ENCODE measurements at places on chromosomes 2 and 18. TPM values are rescaled to one million over a fixed set of nuclear protein-coding genes. Genes with fewer than 3 reads are reported as not detected.

DNA sequence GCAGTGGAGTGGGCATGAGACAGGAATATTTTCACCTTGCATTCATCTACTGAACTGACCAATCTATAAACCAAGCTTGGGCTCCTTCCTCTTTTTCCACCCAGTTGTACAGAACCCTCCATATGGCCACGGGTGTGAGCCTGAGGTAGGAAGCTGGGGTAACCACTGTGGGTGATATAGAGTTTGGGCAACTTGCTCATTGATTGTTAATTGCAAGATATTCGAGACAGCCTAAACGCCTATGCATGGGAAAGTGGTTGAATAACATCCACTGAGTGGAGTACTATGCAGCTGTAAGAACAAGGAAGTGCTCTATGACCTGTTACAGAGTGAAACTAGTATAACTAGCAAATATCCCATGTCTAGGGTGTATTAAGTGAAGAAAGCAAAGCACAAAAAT lies 7.3 kb upstream of the VAPA start:
- no peak for DNase-seq

- DNase-seq = no peak
Observed at GRCh38 chr2:66021296-66021695, 413.6 kb upstream of the MEIS1 start.

DNA sequence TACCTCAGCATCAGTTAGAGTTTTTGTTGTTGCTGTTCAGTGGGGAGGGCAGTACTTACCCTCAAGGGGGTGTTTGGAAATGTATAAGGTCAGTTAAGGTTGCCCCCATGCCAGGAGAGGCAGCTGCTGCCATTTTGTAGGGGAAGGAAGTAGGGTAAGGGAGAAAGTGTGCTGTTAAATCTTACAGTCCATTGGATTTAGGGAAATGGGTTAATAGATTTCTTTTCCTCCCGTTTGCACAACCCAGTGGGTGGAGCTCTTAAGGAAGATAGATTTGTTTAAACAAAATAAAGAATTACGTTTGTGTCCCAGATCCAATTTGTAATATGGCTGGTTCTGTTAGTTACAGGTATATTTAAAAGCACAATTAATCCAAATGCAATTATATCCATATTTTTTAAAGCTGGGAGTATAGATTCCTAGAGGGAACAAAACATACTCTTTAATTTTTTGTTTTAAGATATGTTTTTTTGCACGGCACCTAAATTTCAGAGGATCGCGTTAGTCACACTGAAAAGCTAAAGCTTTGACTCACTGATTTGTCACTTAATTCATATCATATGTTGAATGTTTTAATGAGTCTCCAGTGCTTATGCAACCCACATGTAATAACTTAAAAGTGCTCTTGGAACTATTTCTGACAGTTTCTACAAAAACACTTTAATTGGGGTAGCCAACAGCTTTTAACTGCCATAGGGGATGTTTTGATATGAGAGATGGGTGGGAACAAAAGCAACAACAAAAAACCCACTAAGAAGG lies 9.0 kb upstream of the CWC22 start:
- DNase-seq = no peak

- peak; percentile 75 for DNase-seq
Observed at GRCh38 chr2:176554101-176555048, 285.1 kb downstream of the MTX2 start.

GRCh38 chr18:3224223-3224622 lies 4.5 kb upstream of the MYOM1 start:
- DNase-seq = no peak

DNA sequence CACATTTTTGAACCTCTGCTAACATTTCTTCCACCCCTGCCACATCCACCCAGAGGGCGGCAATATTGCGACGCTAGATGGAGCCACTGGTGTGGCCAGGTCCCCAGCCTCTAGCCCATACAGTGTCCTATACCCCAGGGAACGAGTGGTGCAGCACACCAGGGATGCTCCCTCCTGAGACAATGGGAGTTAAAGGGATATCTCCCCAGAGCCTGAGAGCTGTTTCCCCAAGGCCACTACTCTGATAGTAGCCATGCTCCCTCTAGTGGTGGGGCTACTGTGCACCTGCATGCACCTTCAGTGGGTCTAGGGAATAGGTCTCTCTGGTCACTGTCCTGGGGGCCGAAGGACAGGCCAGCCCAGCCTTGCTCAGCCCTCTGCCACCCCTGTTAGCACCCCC lies 336.4 kb upstream of the FSHR start:
- DNase-seq = no peak

DNA sequence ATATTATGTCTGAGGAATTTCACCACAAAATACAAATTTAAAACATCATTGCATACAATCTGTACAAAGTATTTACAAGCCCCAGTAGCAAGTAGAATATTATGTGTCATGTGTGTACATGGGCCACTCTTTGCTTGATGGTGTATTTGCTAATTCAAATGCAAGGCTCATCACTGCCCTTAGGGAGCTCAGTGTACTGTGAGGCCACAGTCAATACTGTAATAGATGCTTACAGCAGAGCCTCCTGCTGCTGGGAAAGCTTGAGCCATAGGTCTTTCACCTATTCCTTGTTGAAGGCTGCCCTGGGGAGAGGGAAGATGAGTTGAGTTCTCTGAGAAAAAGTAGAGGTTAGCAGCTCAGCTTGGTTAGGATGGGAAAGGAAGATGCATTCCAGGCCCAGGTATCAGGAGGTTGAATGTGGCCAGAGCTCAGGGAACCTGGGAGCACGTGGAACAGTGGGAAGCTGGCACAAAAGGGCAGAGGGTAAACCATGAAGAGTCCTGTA lies 189.6 kb downstream of the LRP1B start:
- no peak for DNase-seq

DNA sequence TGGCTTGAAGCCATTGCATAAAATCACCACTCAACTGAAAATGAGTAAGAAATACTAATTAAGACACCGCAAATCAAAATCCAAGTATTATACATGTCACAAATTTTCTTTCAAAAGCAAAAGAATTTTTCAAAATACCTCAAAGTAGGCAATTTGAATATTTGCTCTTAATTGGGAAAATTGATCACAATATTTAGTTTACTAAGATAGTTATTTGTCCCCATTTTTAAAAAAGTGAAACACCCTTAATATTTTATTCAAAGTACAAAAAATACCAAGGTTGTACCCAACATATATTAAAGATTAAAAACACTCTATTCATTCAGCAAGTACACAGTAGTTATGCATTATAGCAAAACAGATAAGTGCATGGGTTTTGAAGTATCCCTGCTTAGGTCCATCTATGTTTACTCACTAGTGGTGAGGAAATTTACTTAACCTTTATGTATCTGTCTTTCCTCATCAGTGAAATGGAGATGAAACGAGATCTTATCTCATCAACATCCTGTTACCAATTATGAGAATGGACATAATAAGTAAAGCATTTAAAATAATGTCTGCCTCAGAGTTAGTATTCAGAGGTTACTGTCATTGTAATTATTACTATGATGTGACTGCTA lies 35.1 kb downstream of the VPS54 start:
- DNase-seq = no peak

DNA sequence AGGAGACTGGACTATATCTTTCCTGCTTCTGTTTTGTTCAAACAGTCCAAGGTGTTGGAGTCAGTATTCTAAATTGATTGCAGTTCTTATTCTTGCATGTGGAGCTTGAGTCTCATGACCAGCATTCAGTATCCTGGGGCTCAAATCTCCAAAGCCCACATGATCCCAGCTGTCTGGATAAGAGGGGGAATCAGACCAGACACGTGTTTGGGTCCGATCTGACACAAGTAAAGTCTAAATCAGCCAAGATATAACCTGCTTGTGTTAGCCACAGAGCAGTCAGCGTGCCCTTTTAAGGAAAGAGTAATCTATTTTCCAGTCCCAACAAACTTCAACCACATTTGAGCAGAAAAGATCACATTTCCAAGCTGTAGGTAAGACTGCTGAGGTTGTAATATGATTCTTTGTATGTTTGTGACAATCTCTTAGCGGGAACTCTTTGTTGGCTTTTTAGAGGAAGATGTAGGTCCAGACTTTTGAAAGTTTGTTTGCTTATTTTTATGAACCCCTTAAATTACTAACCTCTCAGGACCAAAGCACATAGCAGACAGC lies 334.6 kb downstream of the SLC4A3 start:
- peak; percentile 19 for DNase-seq

- no peak for DNase-seq
Observed at GRCh38 chr2:205566606-205567168, 115.6 kb upstream of the NRP2 start.

GRCh38 chr2:27572439-27572838 lies 10.4 kb upstream of the ZNF512 start:
- no peak for DNase-seq

GRCh38 chr2:55590810-55591440 lies 26.5 kb downstream of the PPP4R3B start:
- DNase-seq = no peak

- DNase-seq = no peak
Observed at GRCh38 chr2:150903461-150903860, 358.2 kb downstream of the RBM43 start.

DNA sequence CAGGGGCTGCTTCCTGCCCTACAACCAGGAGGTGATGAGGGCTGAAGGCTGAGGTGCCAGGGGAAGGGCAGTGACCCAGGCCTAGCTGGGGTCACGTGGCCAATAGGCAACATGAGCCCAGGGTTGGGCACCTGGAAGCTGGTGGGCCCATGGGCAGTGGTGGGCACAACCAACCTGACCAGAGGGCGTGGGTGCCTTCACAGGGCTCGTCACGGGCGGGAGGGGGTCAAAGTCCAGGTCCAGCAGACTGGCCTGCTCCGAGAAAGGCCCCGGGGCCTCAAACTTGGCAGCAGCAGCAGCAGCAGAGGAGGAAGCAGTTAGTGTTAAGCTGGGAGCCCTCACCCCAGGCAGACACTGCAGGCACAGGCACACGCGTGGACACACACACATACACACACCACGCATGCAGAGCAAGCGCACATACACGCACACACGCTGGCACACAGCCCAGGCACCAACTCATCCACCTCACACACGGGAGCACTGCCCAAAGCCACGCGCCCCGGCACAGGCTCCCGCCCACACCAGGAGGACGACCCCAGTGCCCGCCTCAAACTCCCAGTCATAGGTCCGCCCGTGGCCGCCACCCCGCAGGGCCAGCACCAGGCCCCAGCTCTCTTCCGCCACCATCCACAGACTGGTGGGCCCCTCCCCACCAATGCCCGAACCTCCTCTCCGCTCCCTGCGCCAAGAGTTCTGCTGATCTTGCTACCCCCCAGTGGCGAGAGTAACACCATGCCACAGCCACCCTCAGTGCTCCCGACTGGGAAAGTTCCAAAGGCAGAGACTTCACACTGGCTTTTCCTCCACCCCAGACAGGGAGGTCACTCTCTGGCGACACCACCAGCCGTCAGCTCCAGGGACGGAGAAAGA lies 53.0 kb downstream of the BIN1 start:
- DNase-seq = no peak

GRCh38 chr2:48165070-48165753 lies 258.9 kb upstream of the FBXO11 start:
- no peak for DNase-seq

DNA sequence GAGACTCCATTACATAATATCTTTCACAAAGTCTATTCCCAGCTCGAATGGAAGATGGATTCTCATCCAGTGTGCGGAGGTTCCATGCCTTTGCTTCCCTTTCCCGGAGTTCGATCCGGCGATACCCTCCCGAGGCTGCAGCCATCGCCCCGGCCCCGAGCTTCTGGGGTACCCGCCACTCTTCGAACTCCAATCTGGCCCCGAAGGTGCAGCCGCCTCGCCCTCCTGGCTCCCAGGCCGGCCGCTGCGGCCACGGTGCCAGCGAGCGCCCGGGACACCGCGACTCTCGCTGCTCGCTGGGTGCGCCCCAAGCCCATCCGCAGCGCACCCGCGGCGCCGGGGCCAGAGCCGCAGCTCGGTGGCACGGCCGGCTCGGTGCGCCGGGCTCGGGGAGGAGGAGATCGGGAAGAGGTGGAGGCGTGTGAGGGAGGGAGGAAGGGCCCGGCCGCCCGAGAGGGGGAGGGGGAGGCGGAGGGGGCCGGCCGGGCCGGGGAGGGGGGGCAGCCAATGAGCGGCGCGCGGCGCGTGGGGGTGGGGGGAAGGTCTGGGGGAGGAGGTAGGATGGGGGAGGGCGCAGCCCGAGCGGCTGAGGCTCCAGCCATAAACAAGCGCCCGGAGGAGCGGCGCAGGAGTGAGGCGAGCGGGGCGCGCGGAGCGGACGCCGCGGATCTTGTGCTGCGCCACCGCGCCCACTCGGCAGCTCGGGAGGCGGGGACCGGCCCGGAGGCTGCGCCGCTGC lies at the start of gene CRIM1:
TSS of gene CRIM1 (plus strand) at position 628 of the 739 bp plus-strand sequence. CDS start 515 bp downstream, outside the sequence.
- peak; percentile 82 for DNase-seq

- DNase-seq = no peak
Observed at GRCh38 chr2:163132850-163133249, 294.3 kb upstream of the KCNH7 start.

GRCh38 chr18:63199743-63200241 lies 119.8 kb downstream of the BCL2 start:
- no peak for DNase-seq

The MAB21L4 gene
- 0.18 TPM for polyA plus RNA-seq

The GPAT2 gene
- 3.5 TPM for polyA plus RNA-seq

The CYP20A1 gene
- polyA plus RNA-seq = 23.8 TPM

The TCF23 gene
- 0.72 TPM for polyA plus RNA-seq

The INHBB gene
- 0.05 TPM for polyA plus RNA-seq

The SLC4A3 gene
- polyA plus RNA-seq = 13.5 TPM

The UBE2E3 gene
- polyA plus RNA-seq = 239 TPM

The LRATD1 gene
- 25.8 TPM for polyA plus RNA-seq
